ENCODE measurements at places on chromosomes 4 and X.
A peak's percentile ranks its signal among the peaks of the same experiment; 100 is the strongest.

- peak; percentile 11 for DNase-seq
These were observed 124.4 kb downstream of the CHRDL1 start for GRCh38 chrX:110671068-110671803.

GRCh38 chr4:92580816-92581215 is 277.1 kb downstream of the GRID2 start:
- DNase-seq = no peak

- DNase-seq = no peak
These were observed 996.2 kb downstream of the ADGRL3 start for GRCh38 chr4:62196338-62196737.

DNA sequence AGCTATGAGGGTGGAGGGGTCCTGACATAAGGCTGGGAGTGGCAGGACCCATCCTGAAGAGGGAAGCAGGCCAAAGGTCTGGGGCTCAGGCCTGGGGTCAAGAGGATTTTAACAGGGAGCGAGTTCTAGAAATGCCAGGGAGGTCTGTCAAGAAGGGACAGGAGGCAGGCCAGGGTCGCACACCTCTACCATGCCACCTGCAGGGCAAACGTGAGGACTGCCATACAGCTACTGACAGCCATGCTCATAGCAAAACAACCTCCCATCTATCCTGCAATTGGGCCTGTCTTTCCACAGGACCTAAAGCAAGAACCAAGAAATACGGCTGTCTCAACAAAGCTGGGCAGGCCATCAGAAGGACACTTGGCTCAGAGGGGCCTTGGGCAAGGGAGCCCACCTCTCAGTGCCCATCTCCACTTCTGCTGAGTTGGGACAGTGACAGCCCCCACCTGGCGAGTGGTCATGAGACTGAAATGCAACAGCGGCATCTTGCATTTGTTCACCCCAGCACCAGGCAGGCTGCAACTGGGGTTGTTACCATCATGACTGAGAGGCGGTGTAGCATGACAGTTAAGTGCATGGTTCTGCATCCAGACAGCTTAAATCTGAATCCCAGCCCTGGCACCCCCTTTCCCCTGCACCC is 92.7 kb downstream of the WFS1 start:
- DNase-seq = no peak

- no peak for DNase-seq
These were observed 89.2 kb downstream of the GATB start for GRCh38 chr4:151671541-151672059.

- no peak for DNase-seq
These were observed 18.0 kb upstream of the LANCL3 start for GRCh38 chrX:37553476-37553875.

- peak; percentile 83 for DNase-seq
These were observed 8.8 kb upstream of the MGST2 start for GRCh38 chr4:139656614-139657486.

GRCh38 chr4:100708776-100709175 is 191.0 kb upstream of the EMCN start:
- DNase-seq = peak; percentile 35

DNA sequence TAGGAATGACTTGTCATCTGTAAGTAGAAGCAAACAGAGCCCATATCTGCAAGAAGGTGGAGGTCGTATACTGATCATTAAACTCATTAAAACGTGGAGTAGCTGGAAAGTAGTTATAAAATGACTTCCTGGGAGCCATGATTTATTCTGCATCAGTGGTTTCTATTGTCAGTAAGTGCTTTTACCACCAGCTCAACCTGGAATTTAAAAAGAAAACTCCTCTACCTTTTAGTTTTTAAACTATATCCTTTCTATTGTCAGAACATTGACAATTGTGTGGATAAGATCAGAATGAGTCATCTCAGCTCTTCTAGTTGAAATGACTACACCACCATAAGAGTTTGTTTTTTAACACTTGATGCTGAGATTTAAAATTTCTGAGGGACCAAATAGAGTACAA is 651.2 kb upstream of the GALNT7 start:
- peak; percentile 70 for DNase-seq

All from NCI-H69 (cell line).